ENCODE measurements at places on chromosomes 2 and 18. TPM values are rescaled to one million over a fixed set of nuclear protein-coding genes. Genes with fewer than 3 reads are reported as not detected.
A peak's percentile ranks its signal among the peaks of the same experiment; 100 is the strongest.

- H3K4me3 ChIP-seq: no peak overlapping the region
- no peaks in the 10 kb centered on the region for H3K4me1 ChIP-seq
- H3K36me3 ChIP-seq: no peaks in the 10 kb centered on the region
- DNase-seq: no peak
Observed at GRCh38 chr18:56711708-56712445, 60.7 kb downstream of the WDR7 start.

Gene LYPD1
- 1.9 TPM for total RNA-seq

DNA sequence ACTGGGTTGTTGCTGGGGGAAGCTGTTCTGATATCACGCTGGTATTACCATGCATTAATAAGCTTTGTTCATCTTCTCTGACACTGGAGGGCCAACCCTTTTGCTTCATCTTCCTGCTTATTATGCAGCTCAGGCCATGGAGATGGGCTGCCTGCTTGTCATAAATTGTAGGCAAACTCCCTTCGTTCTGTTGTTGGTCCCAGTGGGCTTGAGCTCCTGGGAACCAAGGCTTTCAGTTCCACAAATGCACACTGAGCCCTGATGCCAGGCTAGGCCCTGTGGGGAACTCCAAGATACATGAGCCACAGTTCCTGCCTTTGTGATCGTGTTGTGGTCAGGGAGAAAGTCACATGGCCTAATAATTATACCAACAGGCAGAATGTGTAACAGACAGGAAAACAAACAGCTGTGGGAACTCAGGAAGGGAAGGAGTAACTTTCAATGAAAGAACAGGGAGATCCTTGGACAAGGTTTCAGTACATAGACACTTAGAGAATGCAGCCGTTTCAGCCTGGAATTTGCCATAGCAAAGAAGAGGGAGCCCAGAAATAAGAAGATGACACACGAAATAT lies 49.0 kb upstream of the BCL2L11 start:
- no peaks in the 10 kb centered on the region for H3K36me3 ChIP-seq
- no peaks in the 10 kb centered on the region for H3K4me1 ChIP-seq
- H3K27me3 ChIP-seq: no peaks in the 10 kb centered on the region

DNA sequence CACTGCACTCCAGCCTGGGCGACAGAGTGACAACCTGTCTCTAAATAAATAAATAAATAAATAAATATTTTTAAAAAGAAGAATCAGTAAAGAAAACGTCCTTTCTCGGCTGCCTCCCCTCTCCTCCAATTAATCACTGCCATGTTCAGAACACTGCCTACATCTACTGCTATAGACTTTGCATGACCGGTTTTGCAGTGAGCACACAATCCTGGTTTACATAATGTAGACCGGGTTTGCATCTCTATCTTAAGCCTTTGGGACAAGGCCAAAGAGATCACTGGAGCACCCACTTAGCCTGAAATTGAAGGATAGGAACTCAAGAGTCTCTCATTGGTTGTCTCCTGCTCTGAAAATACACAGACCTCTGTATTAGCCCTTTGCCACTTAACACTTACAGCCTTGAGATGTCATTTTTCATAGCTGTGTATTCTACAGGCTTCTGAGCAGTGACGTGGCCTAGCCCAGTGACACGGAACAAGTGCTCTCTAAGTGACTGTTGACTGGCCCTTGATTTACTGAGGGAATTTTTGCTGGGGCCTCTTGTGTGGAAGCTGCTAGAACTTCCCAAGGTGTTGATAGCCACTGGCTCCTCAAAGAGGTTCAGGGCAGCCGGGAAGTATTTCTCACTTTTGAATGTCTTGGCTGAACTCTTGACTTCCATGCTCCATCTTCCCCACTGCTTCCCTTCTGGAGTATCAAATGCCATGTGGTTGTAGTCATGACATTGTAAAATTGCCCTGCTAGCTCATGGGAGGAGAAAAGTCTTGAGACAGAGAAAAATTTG lies 45.3 kb upstream of the CCBE1 start:
- no peaks in the 10 kb centered on the region for H3K4me1 ChIP-seq
- no peak overlapping the region for H3K27ac ChIP-seq
- H3K27me3 ChIP-seq: no peaks in the 10 kb centered on the region
- no peak overlapping the region for H3K4me3 ChIP-seq
- DNase-seq: no peak

GRCh38 chr2:241213041-241213440 lies 24.6 kb downstream of the ANO7 start:
- H3K27me3 ChIP-seq: no peaks in the 10 kb centered on the region
- no peak for DNase-seq
- no peaks in the 10 kb centered on the region for H3K4me1 ChIP-seq
- no peak overlapping the region for H3K4me3 ChIP-seq
- no peak overlapping the region for H3K27ac ChIP-seq

DNA sequence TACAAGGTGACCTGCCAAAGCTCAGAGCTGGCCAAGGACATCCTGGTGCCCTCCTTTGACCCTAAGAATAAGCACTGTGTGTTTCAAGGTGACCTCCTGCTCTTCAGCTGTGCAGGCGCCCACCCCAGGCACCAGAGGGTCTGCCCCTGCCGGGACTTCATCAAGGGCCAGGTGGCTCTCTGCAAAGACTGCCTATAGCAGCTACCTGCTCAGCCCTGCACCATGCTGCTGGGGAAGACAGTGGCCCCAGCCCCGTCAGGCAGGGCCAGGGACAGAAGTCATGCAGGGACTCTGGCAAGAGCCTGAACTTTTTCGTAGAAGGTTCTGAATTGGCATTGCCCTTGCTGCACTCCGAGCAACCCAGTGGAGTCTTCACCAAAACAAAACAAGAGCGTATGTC lies 194.8 kb downstream of the MGAT5 start:
- H3K4me1 ChIP-seq: no peaks in the 10 kb centered on the region
- H3K27me3 ChIP-seq: no peaks in the 10 kb centered on the region
- no peak overlapping the region for H3K27ac ChIP-seq

DNA sequence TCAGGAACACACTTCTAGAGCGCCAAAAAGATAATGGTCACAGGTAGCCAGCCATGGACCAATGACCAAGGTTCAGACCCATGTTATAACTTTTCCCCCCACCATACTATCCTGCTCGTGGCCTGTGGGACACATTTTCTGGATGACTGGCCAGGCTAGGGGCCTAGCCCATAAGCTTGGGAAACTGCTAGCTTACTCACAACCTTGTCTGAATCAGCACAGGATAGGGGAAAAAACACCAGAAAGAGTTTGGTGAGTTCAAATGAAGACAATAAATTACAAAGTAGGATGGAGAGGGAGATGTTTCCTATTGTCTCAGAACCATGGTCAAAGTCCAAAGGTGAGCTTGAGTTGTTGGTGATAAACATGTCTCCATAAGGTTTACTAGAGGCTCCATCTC lies 156.3 kb upstream of the CCDC68 start:
- no peaks in the 10 kb centered on the region for H3K4me1 ChIP-seq
- no peak overlapping the region for H3K4me3 ChIP-seq
- DNase-seq: no peak
- peak overlapping the region; percentile 19 for H3K27ac ChIP-seq
- no peaks in the 10 kb centered on the region for H3K27me3 ChIP-seq

- peak overlapping the region; percentile 83 for H3K27ac ChIP-seq
- no peak overlapping the region for H3K4me3 ChIP-seq
- H3K36me3 ChIP-seq: no peaks in the 10 kb centered on the region
- H3K4me1 ChIP-seq: peaks cover 30% of the 10 kb centered on the region
- no peaks in the 10 kb centered on the region for H3K27me3 ChIP-seq
- no peak for DNase-seq
Observed at GRCh38 chr2:173982182-173982714, 17.1 kb upstream of the SP3 start.
